ENCODE measurements at places on chromosomes 16 and 17.

- DNase-seq, result no peak
Measured at GRCh38 chr17:27322690-27323508, 29.0 kb downstream of the WSB1 start.

DNA sequence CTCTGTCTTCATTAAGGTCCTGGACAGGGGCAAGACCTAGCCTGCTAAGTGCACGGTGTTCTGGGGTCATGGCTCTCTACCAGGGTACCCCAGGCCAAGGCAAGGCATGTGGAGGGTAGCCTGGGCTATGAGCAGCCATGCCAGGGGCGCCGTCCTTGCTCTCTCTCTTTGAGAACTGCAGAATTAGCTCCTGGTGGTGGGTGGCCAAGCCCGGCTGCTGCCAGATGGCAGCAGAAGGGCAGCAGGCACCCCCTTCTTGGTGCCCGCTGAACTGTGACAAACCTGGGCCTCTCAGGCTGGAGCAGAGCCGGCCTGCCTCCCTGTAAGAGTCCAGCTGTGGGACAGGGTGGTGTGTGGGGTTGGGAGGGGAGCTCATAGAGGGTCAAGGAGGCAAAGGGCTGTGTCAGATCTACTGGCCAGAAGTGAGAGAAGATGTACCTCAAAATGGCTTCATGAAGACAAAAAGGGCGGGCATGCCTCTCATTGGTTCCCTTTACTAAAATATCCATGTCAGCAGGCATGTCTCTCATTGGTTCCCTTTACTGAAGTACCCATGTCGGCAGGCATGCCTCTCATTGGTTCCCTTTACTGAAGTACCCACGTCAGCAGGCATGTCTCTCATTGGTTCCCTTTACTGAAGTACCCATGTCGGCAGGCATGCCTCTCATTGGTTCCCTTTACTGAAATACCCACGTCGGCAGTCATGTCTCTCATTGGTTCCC is 81.7 kb upstream of the SDK2 start:
- no peak for DNase-seq

GRCh38 chr17:72249441-72249840 is 128.6 kb downstream of the SOX9 start:
- no peak for DNase-seq

- DNase-seq, result no peak
Measured at GRCh38 chr16:80940069-80940856, 66.4 kb downstream of the CMC2 start.

DNA sequence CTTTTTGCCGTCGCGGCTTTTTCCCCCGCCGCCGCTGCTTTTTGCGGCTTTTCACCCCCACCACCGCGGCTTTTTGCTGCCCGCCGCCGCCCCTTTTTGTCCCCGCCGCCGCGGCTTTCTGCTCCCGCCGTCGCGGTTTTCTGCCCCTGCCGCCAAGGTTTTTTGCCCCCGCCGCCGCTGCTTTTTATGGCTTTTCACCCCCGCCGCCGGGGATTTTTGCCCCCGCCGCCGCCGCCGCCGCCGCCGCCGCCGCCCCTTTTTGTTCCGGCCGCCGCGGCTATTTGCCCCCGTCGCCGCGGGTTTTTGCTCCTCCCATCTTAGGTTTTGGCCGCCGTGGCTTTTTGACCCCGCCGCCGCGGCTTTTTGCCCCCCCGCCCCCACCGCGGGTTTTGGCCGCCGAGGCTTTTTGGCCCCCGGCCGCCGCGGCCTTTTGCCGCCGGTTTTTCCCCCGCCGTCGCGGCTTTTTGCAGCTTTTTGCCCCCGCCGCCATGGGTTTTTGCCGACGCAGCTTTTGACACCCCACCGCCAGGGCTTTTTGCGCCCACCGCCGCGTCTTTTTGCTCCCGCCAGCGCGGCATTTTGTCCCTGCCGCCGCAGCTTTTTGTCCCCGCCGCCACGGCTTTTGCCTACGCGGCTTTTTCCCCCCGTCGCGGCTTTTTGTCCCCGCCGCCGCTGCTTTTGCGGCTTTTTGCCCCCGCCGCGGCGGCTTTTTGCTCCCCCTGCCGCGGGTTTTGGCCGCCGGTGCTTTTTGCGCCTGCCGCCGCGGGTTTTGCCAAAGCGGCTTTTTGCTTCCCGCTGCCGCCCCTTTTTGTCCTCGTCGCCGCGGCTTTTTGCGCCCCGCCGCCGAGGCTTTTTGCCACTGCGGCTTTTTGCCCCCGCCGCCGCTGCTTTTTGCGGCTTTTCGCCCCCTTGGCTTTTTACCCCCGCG is 519.4 kb upstream of the WSB1 start:
- no peak for DNase-seq

GRCh38 chr17:18332909-18333489 is 17.9 kb downstream of the SMCR8 start:
- DNase-seq, result no peak

GRCh38 chr17:32261936-32262510 is 3.6 kb upstream of the RHBDL3 start:
- DNase-seq, result no peak

DNA sequence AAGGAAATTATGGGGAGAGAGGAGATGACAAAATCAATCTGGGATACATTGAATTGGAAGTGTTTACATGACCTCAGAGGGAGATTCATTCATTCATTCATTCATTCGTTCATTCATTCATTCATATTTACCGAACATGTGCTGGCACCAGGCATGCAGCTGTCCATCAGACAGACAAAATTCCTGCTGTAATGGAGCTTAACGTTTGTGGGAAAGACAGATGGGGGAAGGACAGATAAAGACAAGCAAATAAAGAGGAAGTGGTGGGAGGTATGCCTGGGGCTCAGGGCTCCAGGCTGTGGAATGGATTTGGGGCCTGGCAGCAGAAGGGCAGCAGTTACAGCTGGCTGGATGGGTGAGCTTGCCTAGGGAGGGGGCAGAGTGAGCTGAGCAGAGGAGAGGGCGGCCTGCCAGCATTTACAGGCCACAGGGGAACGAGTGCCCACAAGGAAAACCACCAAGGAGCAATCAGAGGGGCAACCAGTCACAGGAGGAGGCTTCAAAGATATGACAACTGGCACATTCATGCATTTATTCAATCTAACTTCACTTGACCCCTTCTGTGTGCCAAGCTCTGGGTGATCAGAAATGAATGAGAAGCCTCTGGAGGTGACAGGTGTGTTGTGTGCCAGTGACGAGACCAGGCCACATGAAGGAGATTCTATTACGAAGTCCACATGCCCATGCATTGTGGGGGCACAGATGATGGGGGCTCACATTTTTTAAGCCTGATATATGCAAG is 48.5 kb downstream of the ARHGAP27 start:
- no peak for DNase-seq

GRCh38 chr16:79598063-79598347 is 2.5 kb downstream of the MAF start:
- DNase-seq, result no peak

DNA sequence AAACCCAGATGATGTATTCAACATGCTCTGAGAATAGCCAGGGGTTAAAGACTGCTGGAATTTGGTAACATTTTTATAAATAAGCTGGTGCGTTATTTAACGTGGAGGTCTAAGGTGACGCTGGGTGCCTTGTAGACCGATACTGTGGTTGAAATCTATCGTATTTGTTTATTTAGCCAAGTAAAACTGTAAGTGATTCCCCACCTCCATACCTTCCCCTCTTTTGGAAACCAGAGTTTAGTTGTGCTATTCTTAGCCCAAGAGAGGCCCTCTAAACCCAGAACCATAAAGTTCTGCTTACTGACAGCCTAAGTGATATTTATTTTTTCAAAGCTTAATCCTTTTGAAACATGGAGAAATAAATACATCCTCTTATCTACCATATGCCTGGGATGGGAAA is 744.5 kb downstream of the WWOX start:
- DNase-seq, result no peak

- peak; percentile 43 for DNase-seq
Measured at GRCh38 chr16:84952335-84953189, 58.8 kb downstream of the ZDHHC7 start.

GRCh38 chr16:89717688-89718505 is 2.8 kb downstream of the VPS9D1 start:
- no peak for DNase-seq

GRCh38 chr16:17510567-17510966 is 39.8 kb upstream of the XYLT1 start:
- DNase-seq, result no peak

DNA sequence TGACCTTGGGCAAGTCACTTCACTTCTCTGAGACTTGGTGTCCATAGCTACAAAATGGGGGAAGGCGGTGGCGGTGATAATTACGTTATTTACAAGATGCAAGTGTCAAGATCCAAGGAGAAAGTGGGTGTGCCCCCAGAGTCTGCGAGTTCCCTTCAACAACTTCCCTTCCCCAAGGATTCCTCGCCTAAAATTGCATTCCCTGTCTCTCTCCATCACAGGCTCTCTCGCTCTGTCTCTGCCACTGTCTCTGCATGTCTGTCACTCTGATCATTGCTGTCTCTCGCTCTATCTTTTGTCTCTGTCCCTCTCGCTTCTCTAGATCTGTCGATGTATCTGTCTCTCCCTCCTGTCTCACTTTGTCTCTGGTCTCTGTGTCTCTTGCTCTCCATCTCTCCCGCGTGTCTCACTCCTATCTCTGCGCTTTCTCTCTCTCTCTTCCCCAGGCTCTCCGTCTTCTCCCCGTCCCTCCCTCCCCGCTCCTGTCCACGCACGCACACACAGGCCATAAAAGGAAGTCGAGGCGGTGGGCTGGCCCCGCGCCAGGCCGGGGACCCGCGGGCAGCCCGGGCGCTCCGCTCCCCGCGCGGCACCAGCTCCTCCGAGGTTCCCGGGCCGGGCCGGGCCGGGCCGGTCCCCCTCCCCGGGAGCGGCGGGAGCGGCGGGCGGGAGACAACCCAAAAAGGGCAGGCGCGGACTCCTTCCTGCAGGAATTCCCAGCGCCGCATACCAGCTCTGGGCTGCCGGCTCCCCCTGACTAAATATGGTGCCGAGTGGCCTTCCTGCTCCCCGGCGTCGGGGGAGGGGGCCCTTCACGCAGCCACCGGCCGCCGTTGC is 1.1 kb upstream of the MYH11 start:
- DNase-seq, result no peak

DNA sequence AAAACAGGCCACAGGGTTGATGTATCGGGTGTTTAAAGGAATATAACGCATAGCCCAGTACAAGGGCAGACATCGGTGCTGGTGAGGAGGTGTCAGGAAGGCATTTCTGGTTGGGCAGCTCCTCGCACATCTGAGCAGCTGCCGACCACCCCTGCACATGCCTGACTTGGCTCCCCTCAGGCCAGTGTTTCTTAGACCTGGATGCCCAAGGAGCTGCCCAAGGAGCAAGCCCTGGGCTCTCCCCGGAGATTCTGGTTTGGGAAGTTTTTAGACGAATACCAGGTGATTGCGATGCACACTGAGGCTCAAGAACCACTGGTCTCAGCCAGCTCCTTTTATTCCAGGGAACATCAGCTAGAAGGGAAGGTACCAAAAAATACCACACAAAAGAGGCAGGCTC is 11.6 kb downstream of the WIPI1 start:
- no peak for DNase-seq

- DNase-seq, result no peak
Measured at GRCh38 chr17:63529711-63530556, 6.8 kb downstream of the KCNH6 start.

DNA sequence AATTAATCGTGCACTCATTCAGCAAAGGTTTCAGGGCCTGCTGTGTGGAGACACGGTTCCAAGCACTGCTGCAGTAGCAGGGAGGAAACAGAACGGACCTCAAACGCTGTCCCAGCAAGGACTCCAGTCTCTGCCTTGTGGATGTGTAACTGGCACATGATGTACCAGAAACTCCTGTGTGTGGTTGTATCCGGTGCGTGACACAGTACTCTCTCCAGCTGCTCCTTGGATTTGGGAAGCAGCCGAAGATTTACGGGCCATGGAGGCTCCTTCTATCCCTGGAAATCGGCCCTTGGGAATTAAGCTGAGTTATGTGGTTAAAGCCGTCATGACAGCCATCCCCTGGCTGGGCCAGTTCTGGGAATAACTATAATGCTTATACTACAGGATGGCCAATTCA is 8.5 kb upstream of the ANKRD11 start:
- no peak for DNase-seq

DNA sequence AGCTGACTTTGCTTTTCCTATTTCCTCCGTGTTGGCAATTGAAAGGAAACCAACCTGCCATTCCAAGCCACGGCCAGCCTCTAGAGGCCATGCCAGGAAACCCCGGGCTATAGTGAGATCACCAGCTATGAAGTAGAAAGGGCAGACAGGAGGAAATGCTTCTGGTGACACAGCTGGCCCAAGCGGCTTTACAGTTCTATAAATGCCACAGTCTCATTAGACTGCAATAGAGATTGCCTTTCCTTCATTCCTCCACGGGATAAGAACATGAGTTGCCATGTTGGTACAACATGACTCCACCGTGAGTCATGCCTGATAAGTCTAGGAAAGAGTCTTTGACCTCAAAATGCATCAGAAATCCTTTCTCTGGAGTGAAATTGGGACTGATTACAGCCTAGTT is 384.9 kb downstream of the GRIN2A start:
- DNase-seq, result no peak

DNA sequence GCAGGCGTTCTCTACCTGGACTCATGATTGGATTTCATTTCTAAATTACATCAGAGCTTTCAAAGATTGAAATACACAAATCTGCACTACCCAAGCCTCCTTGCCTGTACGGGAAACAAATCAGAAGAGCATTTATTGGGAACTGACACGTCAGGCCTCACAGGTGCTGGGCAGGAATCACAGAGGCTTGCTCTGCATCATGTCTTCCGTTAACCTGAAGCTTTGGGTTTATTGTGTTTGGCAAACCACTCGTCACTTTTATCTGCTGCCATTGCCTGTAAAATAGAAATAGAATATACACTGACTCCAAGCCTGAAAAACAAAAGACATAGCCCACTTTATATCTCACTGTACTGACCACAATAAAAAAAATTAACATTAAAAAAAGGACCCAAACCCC is 7.9 kb upstream of the GEMIN4 start:
- no peak for DNase-seq

DNA sequence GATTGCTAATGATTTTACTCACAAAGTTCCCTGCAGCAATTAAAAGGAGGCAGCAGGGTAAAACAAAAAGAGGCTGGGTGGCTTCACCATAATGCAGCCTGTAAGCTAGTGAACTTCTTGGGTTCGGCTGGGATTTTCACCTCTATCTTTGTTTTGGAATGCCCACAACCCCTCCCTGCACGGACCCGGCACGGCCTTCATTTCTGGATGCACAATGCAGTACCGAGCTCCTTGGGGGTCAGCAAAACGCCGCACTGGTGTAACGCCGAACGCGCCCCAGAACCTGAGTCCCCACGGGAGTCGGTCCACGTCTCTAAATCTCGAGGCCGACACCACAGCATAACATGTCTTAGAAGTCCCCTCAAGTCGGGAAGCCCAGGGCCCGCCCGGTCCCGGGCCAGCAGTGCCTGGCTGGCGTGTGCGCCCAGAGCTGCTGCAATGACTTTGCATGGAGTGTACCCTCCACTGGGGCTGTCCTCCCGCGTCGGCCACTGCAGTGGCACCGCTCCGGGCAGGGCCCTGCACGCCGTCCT is 759 bp downstream of the UBE2O start:
- DNase-seq, result no peak

DNA sequence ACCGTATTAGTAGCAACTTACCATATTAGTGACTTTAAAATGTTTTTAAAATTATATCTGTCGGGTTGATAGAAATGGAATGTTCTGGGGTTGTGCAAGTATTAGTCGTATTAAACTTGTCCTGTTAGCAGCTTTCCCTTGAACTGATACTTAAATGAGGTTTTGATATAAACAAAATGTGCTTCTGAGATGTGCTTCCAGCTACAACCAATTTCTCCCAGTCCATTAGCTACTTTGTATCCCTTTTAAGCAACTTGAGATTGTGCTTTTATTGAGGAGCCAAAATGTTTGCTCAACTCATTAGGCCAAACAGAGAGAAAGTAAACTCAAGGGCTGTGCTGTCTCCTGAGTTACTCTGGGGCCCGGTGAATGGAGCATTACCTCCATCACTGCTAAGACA is 255.0 kb upstream of the RBFOX1 start:
- DNase-seq, result no peak

GRCh38 chr17:80732268-80732667 is 187.6 kb downstream of the RPTOR start:
- no peak for DNase-seq

Data from stimulated activated CD8-positive, alpha-beta memory T cell treated with anti-CD3 and anti-CD28 coated beads, Interleukin-2, amount 100 ng/mL, for 1 hour (primary cell).